ENCODE measurements at places on chromosomes 6 and 20.

GRCh38 chr6:118523216-118523615, 24.9 kb upstream of the PLN start:
- no peak for DNase-seq

DNA sequence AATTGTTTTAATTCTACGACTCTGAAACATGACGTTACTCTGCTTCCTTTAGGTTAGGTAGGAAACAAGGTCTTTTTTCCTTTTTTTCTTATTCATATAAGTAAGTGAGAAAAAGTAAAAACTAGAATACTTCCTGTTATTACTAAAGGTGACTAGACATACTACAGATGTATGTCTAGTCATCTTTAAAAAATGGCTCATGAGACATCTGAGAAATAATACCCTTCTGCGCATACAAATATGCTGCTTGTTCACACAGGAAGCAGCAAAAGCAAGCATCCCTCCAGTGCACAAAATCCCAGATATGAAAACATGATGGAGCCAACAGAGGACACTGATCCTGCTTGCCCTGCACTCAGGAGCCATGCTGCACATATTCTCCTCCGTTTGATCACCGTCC, 699.1 kb downstream of the EPM2A start:
- no peak for DNase-seq

- no peak for DNase-seq
Measured at GRCh38 chr6:37047689-37048402, 42.4 kb downstream of the FGD2 start.

DNA sequence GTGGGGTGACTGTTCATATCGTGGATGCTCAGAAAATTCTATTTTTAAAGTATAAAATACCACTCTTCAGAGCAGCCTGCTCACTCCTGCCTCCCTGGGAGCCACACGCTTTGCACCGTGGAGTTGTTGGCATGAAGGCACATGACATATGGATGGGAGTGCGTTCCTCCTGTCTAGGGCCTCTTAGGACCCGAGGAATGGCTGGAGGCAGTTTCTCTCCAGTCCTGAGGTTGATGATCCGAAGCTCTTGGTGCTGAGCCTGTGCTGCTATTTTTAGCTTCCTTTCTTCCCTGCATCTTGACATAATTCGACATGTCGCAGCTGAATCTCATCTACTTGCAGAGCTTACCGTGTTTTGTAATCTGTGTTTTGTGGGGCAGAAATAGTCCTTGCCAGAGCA, 73.9 kb downstream of the PHACTR3 start:
- DNase-seq, result no peak

- no peak for DNase-seq
Measured at GRCh38 chr6:135759831-135760230, 91.7 kb upstream of the PDE7B start.

DNA sequence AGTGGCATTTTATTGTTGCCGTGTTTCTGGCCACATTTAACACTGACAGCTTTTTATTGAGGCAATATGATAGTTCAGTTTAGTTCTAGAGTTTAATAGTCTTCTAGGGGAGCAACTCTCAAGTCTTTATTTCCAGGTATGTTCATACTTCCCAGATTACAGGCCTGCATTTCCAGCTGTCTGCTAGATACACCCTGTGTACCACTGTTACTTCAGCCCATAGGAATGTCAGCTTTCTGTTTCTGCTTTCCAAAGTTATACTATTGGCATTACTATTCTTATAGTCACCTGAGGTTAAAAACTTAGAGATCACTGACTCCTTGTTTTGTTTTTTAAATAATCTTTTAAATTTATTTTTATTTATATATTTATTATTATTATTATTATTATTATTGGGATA, 7.6 kb downstream of the ZNF451 start:
- no peak for DNase-seq

DNA sequence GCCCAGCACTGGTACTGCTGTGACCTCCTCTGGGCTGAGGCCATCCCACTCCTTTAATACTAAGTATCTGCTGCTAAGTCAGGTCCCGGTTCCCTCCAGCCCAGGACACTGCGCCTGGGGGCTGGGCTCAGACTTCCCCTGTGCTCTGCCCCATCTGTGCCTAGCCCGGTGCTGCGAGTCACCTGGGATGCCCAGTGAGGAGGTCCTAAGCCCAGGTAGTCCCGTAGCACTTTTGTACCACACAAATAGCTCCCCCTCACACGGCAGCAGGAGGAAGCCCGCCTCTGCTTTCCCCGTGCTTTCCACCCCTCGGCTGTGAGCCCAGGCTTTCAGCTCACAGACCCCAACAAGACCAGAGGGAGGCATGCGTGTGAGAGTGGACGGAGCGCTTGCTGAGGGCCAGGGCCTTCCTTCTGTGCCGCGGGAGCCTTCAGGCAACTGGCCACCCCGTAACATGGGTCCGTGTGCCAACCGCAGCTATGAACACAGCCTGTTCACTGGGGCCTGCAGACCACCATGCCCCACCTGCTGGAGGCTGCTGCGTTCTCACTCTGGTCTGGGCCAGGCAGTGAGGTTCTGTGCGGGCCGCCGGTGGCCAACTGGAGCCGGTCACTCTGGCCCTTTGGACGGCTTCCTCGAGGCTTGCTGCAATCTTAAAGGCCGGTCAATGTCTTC, 79.9 kb upstream of the MPC1 start:
- no peak for DNase-seq

- peak; percentile 52 for DNase-seq
Measured at GRCh38 chr6:130993292-130993765, 69.7 kb downstream of the EPB41L2 start.

DNA sequence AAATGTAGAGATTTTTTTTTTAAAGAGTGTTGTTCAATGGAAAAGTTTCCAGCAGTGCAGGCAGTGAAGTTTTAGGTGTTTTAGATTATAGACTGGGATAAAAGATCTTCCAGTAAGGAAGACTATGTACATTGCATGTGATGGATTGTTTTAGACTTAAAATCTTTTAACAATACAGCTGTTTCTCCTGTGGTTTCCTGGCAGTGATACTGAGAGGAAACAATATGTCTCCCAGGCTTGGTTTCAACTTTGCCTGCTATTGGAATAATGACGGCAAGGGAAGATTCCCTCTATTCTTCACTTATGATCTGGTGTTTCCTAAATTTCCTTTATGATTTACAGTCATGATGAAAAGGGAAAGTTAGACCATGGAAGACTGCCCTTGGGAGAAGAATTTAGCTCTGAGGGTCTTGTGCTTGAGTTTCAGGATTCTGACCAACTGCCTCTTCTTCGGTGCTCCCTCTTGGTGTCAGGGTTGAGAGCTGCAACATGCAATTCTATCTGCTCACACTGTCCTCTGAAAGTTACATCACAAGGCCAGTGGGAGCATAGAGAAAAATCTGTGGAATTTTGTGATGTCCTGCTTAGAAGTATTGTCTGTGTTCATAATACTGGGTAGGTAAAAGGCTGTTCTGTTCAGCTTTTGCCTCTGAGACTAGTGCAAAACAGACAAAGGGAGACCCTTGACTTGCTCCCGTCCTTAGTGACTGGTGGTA, 262.8 kb upstream of the MAN1A1 start:
- no peak for DNase-seq

DNA sequence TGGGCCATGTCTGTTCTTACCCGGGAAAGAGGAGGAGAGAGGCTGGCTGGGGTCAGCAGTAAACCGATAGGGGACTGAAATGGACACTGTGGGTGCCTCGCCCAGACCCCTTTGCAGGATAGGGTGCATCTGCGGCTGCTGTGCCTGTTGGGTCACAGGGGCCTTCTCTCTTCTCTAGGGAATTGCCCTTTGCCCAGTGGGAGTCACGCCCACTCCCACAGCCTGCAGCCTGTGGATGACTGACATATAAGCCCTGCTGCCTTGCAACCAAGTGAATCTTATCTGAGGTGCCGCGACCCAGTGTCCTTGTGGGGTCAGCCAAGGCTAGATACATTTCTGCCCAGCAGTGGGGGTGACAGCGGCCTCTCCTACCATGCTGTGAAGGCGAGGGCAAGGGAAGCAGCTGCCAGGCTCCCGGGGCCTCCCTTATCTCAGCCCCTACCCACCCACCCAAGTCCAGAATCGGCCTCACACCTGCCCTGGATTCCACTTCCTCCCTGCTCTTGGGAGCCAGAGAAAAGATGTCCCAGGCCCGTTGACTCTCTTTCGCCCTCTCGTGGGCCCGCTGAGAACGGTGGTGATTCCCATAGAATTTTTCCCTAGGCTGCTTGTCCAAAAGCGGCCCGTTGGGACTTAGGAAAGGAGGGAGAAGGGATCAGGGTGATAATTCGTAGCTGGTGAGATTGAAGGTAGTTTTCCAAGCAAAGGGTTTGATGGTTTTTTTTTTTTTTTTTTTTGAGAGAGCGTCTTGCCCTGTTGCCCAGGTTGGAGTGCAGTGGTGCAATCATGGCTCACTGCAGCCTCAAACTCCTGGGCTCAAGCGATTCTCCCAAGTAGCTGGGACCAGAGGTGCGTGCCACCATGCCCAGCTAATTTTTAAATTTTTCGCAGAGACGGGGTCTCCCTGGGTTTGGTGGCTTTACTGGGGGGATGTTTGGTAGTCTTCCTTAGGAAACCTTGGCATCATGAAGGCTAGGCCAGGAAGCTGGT, 76.4 kb upstream of the RNF24 start:
- DNase-seq, result no peak

DNA sequence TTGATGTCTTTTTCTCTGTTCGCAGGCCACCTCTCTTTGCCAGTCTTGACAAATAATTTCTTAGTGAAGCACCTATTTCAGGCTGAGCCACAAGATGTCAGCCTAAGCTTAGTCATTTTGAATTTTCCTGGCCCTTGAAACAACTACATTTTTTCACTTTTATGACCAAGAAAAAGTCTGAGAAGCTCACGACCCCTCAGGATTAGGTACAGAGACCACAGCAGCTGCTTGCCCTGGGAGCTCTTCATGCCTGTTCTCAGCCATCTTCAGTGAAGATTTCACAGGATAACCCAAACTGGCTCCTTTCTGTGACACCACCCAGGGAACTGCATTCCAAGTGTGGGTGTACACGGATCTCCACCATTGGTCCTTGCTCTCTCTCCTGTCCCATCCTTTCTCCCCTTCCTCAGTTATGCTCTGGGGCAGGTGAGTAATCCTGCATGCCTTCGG, 38.4 kb upstream of the SPTLC3 start:
- peak; percentile 25 for DNase-seq

- no peak for DNase-seq
Measured at GRCh38 chr6:163284151-163284550, 130.4 kb upstream of the QKI start.

DNA sequence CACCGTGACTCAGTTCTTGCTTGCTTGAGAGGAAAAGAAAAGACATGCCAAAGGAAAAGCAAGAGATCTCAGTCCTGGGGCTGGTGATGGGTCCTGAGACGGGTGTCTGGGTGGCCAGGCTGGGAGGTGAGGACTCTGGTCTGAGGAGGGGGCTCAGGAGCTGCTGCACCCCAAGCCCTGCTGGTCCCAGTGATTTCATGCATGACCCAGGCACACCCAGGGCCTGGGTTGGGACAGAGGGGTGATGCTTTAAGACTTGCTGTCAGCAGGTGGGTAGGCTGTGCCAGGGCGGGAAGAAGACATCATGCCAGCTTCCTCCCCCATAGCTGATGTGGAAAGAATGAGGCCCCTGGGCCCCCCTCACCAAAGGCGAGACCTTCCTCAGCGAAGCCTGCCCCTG, 65.1 kb upstream of the PMEPA1 start:
- no peak for DNase-seq

DNA sequence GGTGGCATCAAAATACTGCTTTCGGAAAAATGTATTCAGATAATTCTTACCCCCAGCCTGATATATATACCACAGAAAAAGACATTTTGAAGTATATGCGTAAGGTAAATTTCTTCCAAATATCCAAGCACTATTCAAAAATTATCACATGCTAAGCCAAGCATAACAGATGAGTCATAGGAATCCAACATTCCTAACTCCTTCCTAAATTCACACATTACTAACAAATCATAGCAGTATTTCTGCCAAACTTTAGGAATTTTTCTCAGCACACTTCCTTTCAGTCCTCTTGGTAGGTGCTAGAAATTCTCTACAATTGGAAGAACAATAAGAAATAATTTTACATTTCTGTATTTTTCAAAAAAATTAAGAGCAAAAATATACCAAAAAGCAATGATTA, 417.5 kb downstream of the EYS start:
- DNase-seq, result peak; percentile 40

- peak; percentile 77 for DNase-seq
Measured at GRCh38 chr20:1396702-1397101, 3.8 kb upstream of the FKBP1A start.

DNA sequence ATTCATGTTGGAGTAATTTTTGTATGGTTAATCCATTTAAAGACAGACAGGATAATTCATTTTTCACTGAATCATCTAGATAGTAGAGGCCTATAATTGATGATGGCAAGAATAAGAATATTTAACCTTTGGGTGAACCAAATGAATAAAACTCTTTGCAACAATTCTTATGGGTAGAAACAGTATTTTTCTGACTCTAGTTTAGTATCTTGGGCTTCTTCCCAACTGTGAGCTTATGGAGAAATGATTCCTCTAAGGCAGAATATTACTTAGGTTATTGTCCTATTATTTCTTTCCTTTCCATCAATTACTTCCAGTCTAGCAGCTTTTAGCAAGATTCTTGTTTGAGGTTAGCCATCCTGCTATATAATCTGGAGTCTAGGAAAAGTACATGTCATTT, 734.9 kb upstream of the FLRT3 start:
- no peak for DNase-seq

DNA sequence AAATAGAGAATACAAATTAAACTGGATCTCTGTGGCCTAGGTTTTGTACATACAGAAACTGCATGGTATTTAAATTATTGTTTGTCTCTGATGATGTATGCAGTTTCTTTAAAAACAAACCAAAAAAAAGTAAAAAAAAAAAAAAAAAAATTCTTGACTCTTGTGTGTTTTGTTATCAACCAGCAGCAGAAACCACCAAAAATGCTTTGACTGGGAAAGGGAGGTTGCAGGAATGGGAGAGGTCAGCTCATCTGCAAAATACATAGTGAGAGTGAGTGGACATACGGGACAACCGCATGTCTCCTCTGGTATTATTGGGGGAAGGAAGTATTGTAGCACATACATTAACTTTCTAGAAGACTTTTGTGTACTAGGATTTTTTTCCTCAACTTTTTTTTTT, 38.0 kb downstream of the TBC1D7 start:
- no peak for DNase-seq

DNA sequence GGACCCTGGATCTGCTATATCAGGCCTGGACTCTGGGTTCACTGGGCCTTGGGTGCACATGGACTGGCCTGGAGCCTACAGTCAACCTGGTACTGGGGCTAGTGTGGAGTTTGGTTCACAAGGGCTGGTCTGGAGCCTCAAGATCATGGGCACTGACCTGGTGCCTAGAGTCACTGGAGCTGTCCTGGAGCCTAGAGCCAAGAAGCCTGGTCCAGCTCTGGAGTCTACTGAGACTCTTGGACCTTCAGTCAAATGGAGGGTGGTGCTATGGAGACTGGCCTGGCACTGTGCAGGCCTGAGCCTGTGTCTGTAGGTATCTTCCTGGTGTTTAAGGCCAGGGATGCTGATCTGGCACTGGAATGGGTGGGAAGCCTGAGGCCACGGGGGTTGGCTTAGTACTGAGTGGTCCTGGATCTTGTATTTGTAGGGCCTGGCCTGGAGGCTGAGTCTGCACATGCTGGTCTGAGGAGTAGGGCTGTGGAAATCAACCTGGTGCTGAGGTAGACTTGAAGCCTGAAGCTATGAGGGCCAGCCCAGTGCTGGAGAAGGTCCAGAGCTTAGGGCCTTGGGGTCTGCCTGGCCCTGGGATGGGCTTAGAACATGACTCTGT, 16.5 kb upstream of the WFDC9 start:
- DNase-seq, result no peak

- DNase-seq, result no peak
Measured at GRCh38 chr20:17612992-17613327, 43.1 kb downstream of the DSTN start.

GRCh38 chr6:146295695-146296094, 247.9 kb upstream of the RAB32 start:
- DNase-seq, result no peak
